Astrocyte (in vitro differentiated cells and primary cell): ENCODE measurements at places on chromosomes 12 and 14. TPM values are rescaled to one million over a fixed set of nuclear protein-coding genes. Genes with fewer than 3 reads are reported as not detected.

DNA sequence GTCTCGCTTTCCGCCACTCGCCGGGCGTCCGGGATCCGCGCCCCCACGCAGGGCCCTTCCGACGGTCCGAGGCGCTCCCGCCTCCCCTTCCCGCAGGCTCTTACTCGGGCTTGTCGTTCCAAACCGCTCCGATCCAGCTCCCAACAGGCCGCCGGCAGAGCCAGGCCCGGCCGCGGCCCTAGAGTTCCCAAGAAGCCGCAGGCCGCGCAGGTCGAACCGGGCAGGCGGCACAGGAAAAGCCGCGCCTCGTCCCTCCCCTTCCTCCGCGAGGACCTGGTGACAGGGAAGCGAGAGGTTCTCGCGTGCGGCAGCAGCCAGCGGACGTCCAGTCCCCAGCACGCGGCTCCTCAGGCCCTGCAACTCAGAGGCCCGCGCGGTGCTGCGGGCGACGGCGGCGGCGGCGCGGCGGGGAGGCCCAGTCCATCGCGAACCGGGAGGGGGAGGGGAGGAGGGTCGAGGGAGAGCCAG is 272 bp downstream of the HECTD1 start:
- peak; percentile 71 for DNase-seq

GLS2 gene
- 0.94 and 1.1 TPM in 2 replicates for total RNA-seq

- no peak for DNase-seq
Observed at GRCh38 chr12:22361785-22362184, 27.3 kb upstream of the ST8SIA1 start.

ART4 gene
- total RNA-seq, result not detected in 2 replicates

DNA sequence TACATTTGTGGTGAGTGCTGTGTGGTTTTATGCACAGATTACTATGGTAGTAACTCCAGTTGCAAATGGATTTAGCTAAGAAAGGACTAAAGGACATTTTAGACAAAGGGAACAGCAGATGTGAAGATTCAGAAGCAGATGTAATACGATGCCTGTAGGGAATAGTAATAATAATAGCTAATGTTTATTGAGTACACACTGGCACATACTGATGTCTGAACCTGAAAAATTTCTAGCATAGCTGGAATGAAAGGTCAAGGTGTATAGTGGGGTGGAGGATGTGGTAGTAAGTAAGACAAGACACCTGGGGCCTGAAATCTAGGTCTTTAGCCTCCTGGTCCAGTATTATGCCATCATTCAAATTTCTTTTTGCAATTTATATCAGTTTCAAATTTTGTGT is 54.3 kb upstream of the LRTM2 start:
- no peak for DNase-seq

DNA sequence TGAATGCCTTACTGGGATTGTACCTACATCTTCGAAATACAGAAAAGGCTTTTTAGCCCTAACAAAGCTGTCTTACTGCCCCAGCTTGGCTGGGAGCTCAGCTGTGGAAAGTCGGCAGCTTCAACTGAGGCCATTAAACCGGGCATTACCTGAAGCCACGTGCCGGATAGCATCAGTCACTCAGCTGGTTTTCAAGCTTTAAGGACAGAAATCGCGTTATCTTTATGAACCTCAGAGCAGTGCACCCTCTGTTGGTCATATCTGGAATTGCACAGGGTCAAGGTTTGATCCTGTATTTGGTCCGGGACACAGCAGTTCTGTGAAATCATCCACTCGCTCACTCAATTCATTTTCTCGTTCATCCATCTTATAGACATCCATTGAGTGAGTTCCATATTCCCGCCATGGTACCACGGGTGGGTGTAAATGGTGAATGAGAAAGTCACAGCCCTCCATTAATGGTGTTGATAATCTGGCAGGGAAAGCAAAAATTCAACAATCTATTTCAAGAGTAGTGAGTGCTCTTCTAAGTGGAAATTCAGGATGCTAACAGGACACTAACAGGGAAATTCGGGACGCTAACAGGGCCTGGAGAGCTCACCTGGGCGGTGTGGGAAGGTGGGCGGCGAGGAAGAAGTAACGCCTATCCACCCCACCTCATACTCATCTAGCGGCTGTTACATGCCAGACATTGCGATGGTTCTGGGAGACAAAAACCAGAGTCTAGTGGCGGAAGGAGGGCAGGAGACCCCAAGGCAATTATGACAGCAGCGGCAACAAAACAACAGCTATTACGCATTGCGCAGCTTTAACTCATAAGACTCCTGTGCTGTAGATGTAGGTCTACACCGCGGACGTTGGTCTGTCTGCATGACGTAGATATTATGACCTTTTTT is 60.6 kb upstream of the TCL1A start:
- DNase-seq, result no peak

GRCh38 chr14:97336179-97336578 is 539.0 kb downstream of the VRK1 start:
- no peak for DNase-seq

DNA sequence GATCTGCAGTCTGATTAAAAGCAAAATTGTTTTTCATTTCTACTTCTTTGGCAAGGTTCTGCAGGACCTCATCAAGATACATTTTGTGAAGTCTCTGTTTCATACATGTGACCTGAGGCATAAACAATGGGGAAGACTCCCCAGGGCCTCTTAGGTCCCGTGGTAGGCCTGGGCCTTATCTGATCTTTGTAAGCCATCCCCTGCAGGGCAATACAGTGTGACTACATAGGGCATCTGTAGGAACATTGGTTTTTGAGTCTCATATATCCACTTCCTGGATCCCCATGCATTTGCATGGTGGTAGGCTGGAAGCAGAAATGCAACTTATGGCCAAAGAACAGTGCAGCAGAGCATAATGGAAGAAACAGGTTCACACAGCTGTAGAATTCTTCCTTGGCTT is 6.0 kb downstream of the FAR2 start:
- no peak for DNase-seq

CCDC38 gene
- total RNA-seq, result 0.07 TPM in 1 of 2 replicates, not detected in the other

DNA sequence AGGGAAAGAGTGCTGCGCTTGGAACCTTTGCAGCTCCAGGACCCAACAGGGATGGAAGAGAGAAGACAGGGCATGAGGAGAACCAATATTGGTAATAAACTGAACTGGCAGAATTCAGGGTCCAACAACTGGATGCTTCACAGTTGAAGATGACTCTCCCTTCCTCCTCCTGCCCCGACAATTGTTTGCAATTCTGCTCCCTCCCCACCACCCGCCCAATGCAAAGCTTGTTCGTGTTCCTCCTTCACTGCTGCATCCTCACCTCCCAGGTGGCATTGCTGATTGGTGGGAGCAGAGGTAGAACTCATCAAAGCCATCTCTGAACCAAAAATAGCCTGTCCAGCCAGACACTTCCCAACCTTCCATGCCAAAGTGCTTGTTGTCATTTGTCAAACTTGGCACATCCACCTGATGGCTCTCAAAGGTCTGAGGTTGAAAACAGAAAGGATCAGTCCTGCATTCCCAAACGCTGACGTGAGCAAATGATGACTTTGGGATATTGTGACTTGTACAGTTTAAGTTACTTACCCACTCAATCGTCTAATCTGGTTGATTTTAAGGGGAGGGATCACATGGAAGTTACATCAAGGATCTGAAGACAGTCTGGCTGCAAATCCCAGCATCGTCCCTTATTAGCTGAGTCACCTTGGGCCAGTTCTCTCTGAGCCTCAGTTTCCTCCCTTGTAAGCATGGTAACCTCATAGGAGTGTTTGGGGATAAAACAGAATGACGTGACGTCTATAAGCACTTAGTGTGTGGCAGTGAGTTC is 242.6 kb upstream of the CRY1 start:
- no peak for DNase-seq

GRCh38 chr14:89296281-89296745 is 120.7 kb downstream of the FOXN3 start:
- no peak for DNase-seq

- DNase-seq, result no peak
Observed at GRCh38 chr12:65275627-65276026, 2.9 kb upstream of the MSRB3 start.

DNA sequence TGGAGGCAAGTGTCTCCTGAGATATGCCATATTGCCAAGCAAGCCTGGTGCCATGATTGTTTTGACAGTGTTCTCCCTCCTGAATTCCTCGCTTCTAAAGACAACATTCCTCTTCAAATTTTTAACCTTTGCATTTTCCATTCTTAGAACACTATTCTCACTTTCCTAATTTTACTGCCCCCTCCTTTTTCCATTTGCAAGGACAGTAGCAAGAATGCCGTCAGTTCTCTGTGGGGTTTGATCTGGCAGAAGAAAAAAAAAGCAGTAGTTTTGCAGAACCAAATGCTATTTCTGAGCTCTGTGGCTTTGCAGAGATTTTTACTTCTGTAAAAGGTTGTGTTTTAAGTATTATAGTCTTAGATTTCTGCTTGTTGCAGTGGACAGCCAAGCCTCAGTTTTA is 295.2 kb downstream of the NUAK1 start:
- no peak for DNase-seq

DNA sequence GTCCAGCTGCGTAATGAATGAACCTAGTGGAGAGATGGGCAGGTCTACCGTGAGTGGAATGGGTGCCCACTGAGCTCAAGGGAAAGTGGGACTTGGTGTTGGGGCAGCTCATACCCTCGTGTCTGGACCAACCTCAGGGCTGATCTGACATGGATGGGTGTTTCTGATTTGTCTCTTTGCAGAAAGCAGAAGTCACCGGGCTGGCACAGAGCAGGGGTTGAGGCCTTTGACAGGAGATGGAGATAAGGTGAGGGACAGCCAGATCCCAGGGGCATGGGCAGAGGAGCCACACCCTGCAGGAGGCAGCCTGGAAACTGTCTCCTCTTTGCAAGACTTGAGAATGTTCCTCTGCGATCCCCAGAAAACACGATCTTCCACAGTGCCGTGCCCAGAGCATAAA is 20.9 kb upstream of the PPP1CC start:
- no peak for DNase-seq

DNA sequence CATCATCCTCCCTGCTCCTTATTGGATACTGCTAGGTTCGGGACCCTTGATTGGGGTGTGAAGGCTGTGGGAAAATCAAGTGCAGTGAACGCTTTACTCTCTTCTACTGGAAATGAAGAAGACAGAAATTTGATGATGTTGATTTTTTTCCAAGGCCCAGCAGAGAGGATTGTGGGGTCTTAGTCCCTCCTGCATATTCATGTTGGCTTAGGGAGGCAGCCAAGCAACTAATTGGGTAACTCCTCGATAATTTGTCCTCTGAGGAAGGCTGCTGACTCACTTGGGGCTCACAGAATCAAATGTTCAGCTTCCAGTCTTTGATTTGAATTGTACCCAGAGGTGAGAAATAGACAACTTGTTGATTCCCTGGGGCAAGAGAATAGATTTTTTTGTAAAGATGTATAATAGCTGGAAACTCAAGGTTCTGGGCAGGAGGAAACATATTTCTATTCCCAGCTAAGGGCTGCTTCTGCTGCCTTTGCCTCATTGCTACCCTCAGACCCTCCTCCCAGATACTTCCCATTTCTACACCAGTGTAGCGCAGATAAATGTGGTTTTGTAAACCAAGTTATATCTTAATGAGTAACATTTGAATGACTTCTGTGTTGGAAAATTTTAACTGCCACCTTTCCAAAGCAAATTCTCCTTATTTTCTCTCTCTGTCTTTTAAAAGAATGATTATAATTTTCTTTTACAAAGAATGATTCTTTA is 21.7 kb downstream of the NEUROD4 start:
- DNase-seq, result no peak

TAS2R9 gene
- not detected in 2 replicates for total RNA-seq

DNA sequence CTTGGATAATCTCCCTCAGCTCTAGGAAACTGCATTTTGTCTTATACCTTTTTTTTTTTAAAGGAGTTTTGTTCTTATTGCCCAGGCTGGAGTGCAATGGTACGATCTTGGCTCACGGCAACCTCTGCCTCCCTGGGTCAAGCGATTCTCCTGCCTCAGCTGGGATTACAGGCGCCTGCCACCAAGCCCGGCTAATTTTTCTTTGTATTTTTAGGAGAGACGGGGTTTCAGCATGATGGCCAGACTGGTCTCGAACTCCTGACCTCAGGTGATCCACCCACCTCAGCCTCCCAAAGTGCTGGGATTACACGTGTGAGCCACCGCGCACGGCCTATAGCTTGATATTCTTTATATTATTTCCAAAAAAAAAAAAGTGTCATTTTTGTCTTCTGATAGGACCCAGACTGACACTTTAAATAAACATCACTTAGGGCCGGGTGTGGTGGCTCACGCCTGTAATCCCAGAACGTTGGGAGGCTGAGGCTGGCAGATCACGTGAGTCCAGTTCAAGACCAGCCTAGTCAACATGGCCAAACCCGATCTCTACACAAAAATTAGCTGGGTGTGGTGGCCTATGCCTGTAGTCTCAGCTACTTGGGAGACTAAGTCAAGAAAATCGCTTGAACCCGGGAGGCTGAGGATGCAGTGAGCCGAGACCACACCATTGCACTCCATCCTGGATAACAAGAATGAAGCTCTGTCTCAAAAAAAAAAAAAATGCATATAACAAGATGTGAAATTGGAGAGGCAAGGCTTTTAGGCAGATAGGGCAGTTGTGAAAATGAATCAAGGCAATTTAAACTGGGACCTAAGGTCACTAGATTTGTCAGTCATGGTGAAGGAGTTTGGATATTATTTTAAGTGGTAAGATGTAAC is 18.4 kb downstream of the SLC2A3 start:
- no peak for DNase-seq

SLC25A21 gene
- 1.5 and 2.8 TPM in 2 replicates for total RNA-seq

DNA sequence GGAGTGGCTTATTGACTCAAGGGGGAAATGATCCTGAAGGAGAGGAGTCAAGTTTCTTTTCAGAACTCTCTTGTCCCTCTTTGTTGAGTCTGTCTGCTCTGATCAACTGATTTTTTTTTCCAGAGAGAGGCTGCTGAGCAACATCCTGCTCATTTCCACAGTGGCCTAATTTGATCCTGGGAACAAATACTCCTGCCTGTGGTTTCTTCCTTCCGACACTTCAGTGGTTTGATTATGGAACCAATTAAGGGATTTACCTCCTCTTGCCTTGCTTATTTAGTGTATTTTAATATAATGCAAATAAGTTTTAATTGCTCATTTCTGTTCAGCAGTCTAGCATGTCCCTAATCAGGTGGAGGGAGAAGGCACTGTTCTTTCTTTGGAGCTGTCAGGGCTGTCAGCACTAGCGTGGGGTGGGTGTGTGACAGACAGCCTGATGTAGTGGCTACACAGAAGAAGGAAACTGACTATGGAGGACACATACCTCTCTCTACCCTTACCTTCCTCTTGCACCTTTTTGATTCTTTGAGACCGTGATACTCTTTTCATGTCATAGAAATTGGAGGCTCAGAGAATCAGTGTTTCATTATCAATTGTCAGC is 344.9 kb upstream of the STXBP6 start:
- no peak for DNase-seq
